ENCODE measurements at places on chromosomes 2 and 18.

DNA sequence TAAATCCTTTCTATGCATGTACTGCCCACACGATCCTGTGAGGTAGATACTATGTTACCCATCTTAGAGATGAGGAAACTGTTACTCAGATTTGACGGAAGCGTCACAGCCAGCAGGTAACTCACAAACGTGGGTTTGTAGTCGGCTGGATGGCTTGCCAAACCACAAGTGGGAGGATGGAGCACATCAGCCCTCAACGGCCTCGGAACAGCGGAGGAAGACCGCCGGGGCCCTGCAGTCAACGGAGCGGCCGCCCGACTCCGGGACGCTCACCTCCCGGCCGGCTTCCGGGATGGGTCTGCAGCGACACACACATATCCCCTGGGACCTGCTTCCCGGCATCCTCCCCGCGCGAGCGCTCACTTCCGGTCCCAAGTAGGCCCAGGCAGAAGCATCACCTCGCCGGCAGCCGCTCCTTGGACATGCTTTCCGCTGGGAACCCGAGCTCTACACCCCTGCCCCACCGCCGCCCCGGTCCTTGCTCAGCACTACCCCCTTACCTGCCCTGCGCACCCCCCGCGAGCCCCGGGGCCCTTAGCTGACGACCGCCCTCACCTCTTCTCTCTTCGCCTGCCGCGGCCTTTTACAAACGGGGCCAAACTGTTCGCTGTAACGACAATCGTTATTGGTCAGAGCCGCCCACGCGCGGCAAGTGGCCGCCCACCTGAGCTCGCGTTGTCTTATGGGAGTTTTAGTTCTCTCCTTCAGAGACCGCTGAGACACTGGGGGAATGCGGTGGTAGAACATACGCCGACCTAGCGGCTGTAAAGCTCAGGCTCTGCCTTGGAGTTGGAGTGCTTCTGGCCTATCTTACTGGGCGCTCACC, at the start of gene C2orf42:
Gene C2orf42 (minus strand): TSS at position 602 of the 826 bp plus-strand sequence. CDS start 9,034 bp downstream, outside the sequence.
- DNase-seq, result peak; percentile 80

DNA sequence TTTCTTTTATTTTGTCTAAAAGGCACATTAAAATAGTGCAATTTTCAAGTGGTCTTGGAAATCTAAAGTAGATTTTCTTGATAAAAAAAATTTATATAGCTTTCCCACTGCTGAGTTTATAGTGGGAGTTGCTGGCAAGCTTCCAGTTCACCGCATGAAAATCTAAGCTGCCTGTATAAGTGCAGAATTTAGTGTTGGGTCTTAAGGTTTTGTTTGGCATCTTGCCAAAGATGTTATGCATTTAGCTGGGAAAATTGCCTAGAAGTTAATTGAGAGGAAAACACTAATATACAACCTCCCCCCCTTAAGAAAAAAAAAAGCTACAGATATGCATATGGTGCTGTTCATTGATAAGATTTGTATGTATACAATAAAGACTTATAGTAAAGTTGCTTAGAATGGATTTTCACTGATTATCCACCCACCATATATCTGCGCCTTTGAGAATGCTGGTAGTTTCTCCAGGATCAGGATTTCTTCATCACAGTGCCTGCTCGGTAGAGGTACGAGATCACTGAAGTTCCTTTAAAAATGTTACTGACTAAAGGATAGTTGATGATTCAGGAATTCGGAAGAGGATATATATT, 803.2 kb upstream of the POU3F3 start:
- no peak for DNase-seq

- DNase-seq, result no peak
Measured at GRCh38 chr2:204504594-204504993, 40.7 kb upstream of the PARD3B start.

DNA sequence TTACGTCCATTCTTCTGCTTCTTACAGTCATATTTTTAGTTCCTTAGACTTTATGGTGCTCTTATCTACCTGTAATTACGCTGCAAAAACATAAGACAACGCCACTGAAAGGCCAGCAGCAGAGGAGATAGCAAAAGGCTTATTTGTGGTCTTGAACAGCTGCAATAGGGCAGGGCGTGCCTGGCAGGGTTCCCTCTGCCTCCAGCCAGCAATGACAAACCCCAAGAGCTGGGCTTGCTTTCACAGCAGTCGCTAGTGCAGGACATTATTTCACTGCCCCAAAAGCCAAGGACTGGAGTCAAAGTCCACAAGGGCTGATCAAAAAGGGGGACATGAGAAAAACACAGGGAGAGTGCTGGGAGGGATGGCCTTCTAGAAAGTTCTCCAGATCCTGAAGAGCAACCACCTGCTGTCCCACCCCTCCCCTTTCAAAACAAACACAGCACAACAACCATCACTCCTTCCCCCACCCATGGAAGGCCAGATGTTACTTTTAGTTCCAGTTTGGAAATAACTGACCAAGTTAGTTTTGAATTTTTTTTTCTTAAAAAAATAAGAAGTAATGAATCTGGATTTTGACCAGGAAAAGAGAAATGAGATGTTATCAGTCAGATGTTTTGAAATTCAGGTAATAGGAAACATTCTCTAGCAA, 127.8 kb downstream of the RBMS1 start:
- no peak for DNase-seq

- DNase-seq, result no peak
Measured at GRCh38 chr2:237876061-237876526, 16.7 kb downstream of the RAMP1 start.

- no peak for DNase-seq
Measured at GRCh38 chr2:236351966-236352525, 87.8 kb upstream of the ASB18 start.

Data from GM12891 (cell line).